ENCODE measurements at places on chromosomes 2 and 18.

- DNase-seq, result no peak
These were observed 266.0 kb downstream of the ALPK2 start for GRCh38 chr18:58362829-58363271.

GRCh38 chr2:233531955-233532354, 34.6 kb downstream of the USP40 start:
- no peak for DNase-seq

- DNase-seq, result no peak
These were observed 749 bp upstream of the PTMA start for GRCh38 chr2:231707625-231707926.

DNA sequence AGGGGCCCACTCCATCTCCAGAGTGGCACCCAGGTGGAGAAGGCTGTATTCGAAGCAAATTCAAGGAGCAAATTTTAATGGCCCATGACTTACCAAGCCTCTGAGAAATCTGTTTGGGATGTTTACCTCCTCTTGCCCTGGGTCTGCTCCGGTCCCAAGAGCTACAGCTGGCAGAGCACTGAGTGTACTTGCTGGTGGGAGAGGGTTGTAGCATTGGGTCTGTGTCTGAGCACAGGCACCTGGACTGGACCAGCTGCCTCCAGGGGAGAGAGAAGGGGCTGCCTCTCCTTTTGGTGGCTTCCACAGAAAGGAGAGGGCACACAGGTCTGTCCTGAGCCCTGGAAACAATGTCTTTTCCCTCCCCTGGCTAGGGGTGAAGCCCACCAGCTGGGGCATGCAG, 9.8 kb downstream of the EN1 start:
- no peak for DNase-seq

- DNase-seq, result peak; percentile 72
These were observed 95.1 kb downstream of the ZFP36L2 start for GRCh38 chr2:43131051-43131889.

DNA sequence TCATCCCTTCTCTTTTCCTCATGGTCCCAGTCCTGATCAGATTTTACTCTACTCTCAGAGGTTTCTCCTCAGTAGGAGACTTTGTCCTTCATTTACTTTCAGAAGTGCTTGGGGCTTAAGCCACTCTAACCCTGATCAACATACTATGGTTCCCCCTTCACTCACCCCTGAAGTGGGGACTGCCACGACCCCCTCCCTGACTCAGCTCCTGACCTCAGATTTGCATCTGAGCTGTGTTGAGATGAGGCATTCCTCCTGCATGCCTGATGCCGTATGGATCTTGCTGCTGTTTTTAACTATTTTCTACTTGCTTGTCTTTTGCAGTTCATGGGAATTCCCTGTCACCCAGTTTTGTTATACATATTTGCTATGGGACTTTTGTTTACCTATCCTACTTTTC, 306.7 kb upstream of the CHST9 start:
- no peak for DNase-seq

DNA sequence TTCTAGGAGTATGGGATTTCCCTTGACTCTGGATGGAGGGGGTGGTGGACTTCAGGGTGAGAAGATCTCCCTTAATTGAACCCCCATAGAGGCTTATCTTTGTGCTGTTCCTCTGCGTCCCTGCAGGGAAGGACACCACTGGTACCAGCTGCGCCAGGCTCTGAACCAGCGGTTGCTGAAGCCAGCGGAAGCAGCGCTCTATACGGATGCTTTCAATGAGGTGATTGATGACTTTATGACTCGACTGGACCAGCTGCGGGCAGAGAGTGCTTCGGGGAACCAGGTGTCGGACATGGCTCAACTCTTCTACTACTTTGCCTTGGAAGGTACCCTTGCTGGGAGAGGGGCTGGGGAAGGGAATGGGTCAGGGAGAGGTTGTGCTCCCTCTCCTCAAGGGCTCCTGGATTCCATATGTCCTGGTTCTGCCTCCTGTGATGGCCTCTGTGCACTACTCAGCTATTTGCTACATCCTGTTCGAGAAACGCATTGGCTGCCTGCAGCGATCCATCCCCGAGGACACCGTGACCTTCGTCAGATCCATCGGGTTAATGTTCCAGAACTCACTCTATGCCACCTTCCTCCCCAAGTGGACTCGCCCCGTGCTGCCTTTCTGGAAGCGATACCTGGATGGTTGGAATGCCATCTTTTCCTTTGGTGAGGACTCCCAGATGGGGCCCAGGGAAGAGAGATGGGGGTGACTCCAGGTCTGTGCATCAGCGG, 19.3 kb downstream of the PRKAG3 start:
- no peak for DNase-seq
